ENCODE measurements at places on chromosomes 2 and 18.

- DNase-seq: no peak
Observed at GRCh38 chr2:234691968-234692955, 195.4 kb upstream of the ARL4C start.

GRCh38 chr2:30505500-30506180 is 58.6 kb downstream of the LCLAT1 start:
- no peak for DNase-seq

GRCh38 chr2:38898256-38898655 is 8.6 kb downstream of the ARHGEF33 start:
- no peak for DNase-seq

DNA sequence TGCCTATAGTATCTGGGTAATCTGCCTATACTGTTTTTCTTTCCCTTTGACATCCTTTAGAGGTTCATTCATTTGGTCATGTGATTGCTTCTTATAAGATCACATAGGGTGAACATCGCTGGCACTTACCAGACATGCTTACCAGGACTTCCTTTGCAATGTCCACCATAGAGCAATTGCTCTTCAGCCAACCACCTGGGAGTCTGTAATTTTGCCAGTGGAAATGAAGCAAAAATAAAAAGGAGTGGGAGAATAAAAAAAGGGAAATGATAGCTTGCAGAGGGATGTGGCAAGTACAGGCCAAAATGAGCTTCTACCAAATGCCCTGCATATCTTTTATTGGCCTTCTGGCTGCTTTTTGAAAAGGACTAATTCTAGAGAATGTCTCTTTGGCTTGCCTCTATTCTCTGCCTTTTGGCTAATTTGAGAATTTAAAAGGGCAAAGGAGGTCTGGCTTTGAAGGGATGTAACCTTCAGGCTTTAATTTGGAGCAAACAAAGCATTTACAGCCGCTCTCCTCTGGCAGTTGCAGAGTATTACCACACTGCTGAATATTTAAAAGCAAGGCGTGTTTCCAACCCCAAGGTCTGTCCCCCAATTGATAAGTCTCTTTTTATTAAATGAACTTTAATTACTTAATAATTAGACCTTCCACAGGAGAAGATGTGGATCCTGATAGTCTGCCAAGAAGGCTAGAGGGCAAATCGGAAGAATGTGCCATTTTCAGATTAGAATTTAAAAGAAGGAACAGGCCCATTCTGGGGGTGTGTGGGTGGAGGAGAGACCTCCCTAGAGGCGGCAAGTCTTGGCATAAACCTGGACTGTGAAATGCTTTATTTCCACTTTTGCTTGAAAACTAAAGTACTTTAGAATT is 557.9 kb downstream of the DCC start:
- no peak for DNase-seq

DNA sequence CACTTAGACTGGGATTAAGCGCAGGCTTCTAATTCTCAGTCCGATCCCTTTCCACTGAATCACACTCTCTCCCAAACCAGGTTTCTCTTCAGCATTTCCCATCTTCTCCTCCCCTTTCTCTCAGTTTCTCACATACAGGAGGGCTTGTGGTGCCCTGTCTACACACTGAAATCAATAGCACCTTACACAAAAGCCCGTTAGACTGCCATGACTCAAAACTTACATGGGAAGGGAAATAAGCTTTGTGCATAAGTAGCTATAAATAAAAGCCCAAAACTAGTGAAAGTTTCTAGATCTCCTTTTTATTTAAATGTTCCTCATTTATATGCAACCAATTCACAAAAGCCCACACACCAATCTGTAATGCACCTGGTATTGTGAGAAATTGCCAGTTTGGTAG is 318.4 kb downstream of the TXNL1 start:
- DNase-seq: no peak

- no peak for DNase-seq
Observed at GRCh38 chr18:11657152-11657551, 31.9 kb upstream of the GNAL start.

GRCh38 chr2:80506563-80506962 is 202.0 kb upstream of the LRRTM1 start:
- no peak for DNase-seq

- no peak for DNase-seq
Observed at GRCh38 chr2:26461601-26462023, 16.3 kb downstream of the OTOF start.

DNA sequence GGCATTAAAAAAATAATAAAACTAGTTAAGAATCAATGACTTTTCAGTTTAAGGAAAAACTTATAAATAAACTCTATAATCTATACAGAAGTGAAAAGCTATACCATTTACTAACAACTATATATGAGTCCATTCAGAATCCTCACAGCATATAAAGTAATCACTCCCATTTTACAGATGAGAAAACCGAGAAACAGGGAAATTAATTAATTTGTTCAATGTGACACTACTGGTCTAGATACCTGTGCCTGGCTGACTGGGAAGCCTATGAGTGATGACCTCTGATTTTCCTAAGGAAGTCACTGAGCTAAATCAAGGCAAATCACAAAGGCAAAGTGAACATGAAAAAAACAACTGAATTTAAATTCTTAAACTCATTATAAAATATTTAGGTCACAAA is 99.5 kb upstream of the RNU4ATAC start:
- no peak for DNase-seq

- DNase-seq: no peak
Observed at GRCh38 chr2:214545898-214546542, 135.2 kb downstream of the VWC2L start.

DNA sequence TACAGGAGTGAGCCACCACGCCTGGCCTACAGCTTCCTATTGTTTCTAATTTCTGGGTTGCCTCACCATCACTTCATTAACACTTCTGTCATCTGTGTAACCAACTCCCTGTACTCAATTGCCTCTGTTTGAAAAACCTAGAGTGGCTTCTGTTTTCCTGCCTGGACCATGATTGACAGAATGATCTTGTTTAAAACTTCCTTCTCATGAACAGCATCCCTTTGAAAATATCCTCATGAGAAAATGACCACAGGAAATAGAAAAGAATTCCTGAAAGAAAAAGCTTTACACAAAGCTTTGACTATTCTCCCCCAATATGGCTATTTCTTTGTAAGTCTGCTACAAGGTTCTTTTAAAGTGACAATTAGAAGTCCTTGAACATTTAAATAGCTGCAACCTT is 672.3 kb downstream of the ARHGAP15 start:
- no peak for DNase-seq

- DNase-seq: no peak
Observed at GRCh38 chr2:157363612-157364101, 38.0 kb upstream of the ERMN start.

DNA sequence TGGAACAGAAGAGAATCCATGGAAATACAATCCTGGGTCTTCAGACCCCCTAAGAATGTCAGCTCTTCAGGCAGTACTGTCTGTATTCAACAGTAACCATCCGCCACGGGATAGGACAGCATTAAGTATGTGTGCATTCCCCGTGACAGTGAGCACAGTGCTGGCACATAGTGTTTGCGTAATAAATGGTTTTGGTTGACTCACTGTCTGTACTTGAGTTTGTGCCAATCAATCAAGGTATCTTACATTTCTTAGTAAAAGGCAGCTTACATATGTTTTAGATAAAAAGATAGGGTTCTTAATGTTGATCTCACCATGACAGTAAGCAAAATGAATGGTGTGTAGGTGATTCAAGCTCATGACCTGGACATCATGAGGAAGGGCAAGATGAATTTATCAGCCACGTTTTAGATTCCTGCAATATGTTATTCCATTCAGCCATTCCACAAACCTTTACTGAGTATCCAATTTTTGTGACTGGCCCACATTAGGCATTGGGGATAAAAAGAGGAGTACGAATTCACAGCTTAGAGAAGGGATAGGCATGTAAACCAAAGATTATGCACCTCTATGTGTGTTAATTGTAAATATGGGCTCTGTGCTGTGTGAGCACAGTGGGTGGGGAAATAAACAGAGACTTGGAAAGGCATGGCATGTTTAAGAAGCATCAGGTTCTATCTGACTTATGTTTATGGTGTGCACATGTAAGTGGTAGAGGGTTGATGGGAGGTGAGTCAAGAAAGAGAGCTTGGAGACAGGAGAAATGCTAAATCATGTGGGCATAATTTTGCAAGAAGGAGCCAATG is 258.8 kb downstream of the SLC8A1 start:
- no peak for DNase-seq

- no peak for DNase-seq
Observed at GRCh38 chr2:40480073-40480472, 28.2 kb upstream of the SLC8A1 start.

- no peak for DNase-seq
Observed at GRCh38 chr18:76873713-76874112, 51.4 kb downstream of the ZNF236 start.

- no peak for DNase-seq
Observed at GRCh38 chr2:231605607-231606091, 13.0 kb downstream of the TEX44 start.

DNA sequence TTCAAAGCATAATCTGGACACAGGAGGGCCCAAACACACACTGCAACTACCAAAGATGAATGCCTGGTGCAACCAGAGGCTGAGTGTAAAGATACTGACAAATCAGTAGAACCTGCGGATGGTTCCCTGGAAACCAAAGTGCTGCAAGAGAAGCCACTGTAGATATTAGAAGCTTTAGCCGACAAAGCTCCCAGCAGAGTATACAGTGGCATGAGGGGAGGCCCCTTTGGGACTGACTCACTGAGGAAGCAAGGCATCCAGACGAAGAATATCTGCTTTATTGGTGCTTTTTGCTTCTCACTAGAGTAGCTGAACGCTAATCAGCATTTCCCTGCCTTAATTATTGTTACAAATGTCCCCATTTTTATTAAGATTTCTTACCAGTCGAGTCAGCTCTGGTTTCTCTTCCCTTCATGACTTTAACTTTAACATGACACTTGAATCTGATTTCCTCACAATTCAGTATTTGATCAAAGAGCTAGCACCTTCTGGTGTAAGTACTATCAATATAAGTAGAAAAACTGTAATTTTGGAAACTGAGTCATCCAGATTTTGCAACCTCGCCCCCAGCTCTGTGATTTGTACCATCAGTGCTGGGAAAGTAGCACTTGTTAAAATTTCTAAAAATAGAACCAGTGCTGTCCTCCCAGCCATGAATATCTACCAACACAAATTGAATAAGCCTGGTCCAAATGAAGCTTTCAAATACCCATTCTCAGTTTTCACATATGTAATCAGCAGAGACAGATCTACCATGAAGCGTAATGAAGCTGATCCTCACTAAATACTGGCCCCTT is 34.2 kb downstream of the FIGN start:
- no peak for DNase-seq

DNA sequence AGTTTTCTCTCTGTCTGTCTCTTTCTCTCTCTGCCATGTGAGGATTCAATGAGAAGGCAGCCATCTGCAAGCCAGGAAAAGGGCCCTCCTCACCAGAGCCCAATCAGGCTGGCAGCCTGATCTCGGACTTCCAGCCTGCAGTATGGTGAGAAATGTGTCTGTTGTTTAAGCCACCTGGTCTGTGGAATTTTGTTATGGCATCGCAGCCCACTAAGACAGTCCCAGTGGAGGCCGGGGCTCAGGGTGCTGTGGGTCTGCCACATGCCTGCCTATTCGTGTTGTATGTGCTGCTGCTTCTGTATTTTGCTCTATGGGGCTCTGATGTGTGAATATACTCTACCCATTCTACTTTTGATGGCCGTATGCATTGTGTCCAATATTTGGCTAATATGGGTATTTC is 139.0 kb upstream of the HS6ST1 start:
- no peak for DNase-seq

- no peak for DNase-seq
Observed at GRCh38 chr2:25032094-25032493, 9.8 kb upstream of the EFR3B start.

- DNase-seq: no peak
Observed at GRCh38 chr2:58852905-58853304, 611.8 kb upstream of the FANCL start.

- DNase-seq: no peak
Observed at GRCh38 chr2:26615860-26616705, 25.1 kb downstream of the CIB4 start.

- no peak for DNase-seq
Observed at GRCh38 chr2:159138642-159139182, 147.8 kb downstream of the WDSUB1 start.

DNA sequence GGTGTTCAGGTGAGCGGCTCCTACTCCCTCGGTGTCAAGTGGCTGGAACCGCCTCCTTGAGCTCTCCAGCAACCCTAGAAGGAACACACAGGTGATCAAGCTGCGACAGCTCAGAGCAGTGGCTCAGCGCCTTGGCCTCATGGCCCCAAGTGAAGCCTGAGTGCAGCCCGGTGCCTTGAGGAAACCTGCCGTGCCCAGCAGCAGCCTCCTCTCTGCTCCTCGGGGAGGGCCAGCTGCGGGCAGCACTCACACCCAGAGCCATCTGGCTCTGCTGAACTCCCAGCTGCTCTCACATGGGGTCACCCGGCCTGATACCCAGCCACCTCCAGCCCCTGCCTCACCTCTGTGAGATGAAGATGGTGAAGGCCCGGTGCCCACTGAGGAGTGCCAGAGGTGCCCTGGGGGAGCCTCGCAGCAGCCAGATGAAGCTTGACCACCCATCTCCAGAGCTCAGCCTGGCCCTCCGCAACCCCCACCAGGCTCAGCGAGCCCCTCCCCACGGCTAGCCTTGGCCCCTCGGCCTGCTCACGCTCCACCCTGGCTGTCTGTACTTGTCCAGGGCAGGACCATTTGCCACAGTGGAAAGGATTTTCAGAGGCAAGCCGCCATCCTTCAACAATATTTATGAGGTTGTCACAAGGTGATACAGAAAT is 70.6 kb upstream of the RAB6C start:
- no peak for DNase-seq

GRCh38 chr2:190746971-190747761 is 98.3 kb downstream of the NAB1 start:
- no peak for DNase-seq

DNA sequence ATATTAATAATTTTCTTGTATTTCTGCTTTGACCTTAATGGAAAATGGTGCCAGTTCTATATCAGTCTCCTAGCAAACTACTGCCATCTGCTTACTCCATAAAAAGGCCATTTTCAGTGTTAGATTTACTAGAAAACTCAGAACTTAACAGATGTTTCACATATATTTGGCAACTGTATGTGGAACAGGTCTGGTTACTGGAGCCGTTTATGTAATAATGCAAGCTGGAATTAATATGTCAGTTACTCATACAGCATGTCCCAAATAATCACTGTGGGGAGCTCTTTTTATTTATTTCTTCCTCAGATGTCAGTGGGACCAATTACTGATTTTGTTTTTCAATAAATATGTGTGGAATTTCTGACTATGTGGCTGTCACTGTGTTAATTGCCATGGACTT is 1247.6 kb downstream of the CNTNAP5 start:
- DNase-seq: no peak

DNA sequence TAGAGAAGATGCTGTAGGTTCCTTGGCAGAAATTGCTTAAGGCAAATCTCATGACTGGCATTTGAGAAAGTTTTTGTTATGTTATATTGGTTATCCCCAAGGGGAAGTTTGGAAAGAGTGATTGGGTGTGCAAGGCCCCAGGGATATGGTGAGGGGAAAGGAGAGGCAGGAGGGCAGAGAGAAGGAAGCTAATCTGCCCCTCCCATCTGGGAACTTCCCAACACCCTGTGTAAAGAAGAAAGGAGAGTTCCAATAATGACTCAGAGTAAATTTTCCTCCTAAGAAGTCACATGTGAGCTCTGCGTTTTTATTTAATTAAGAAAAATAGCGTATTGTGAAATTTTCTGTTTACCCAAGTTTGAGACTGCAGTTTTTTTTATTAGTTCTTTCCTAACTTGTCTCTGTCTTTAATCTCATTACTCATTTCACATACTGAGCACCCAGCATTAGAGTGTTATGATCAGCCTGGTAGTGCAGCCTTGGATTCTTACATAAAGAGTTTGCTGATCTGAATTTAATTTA is 3.1 kb upstream of the KYNU start:
- DNase-seq: no peak

GRCh38 chr2:151336863-151337371 is 20.5 kb upstream of the TNFAIP6 start:
- no peak for DNase-seq

Measured in activated CD4-positive, alpha-beta T cell treated with anti-CD3 and anti-CD28 coated beads for 24 hours (primary cell).